Glomerular endothelial cell (primary cell): ENCODE measurements at places on chromosomes 7 and 10. TPM values are rescaled to one million over a fixed set of nuclear protein-coding genes. Genes with fewer than 3 reads are reported as not detected.

RAPGEF5 gene
- total RNA-seq, result 121 and 230 TPM in 2 replicates

MMP21 gene
- 0.53 TPM in 1 of 2 replicates, not detected in the other for total RNA-seq

INSYN2A gene
- 0.12 and 0.53 TPM in 2 replicates for total RNA-seq

TDRD1 gene
- total RNA-seq, result 0.06 TPM in 1 of 2 replicates, not detected in the other

PRF1 gene
- not detected in 2 replicates for total RNA-seq

OPN1SW gene
- total RNA-seq, result not detected in 2 replicates

SPDYE11 gene
- total RNA-seq, result not detected in 2 replicates

MYL10 gene
- not detected in 2 replicates for total RNA-seq

AQP1 gene
- 0.82 and 6.9 TPM in 2 replicates for total RNA-seq

IGF2BP3 gene
- total RNA-seq, result 89.8 and 98.3 TPM in 2 replicates

CUZD1 gene
- 0.35 and 1.4 TPM in 2 replicates for total RNA-seq

CRYGN gene
- not detected in 2 replicates for total RNA-seq

NPSR1 gene
- total RNA-seq, result not detected in 2 replicates

HOXA5 gene
- total RNA-seq, result 23.5 and 34.5 TPM in 2 replicates

ACTL6B gene
- total RNA-seq, result not detected in 2 replicates

ANXA8L1 gene
- 0.06 TPM in 1 of 2 replicates, not detected in the other for total RNA-seq

AFAP1L2 gene
- 3.4 and 8.6 TPM in 2 replicates for total RNA-seq

ADARB2 gene
- 0.23 and 0.39 TPM in 2 replicates for total RNA-seq

PGAM2 gene
- not detected in 2 replicates for total RNA-seq

PDE1C gene
- total RNA-seq, result 1.9 and 2.6 TPM in 2 replicates

SP4 gene
- total RNA-seq, result 5.2 and 5.4 TPM in 2 replicates

KCNIP2 gene
- 0.18 and 0.48 TPM in 2 replicates for total RNA-seq

MCM10 gene
- 2.9 and 13.2 TPM in 2 replicates for total RNA-seq

MNX1 gene
- 0.10 TPM in 1 of 2 replicates, not detected in the other for total RNA-seq

MRC1 gene
- total RNA-seq, result 10.6 and 23.8 TPM in 2 replicates

SVOPL gene
- total RNA-seq, result not detected in 2 replicates

CYP3A7 gene
- not detected in 2 replicates for total RNA-seq

ATP6V0E2 gene
- total RNA-seq, result 29.1 and 39.7 TPM in 2 replicates

PKD2L1 gene
- not detected in 2 replicates for total RNA-seq

BRAT1 gene
- total RNA-seq, result 29.2 and 42.3 TPM in 2 replicates

CYP2C19 gene
- total RNA-seq, result not detected in 2 replicates

BMPER gene
- 1.2 and 2.7 TPM in 2 replicates for total RNA-seq

PRSS37 gene
- not detected in 2 replicates for total RNA-seq

PPP3CB gene
- 22.9 and 31.4 TPM in 2 replicates for total RNA-seq

GHRHR gene
- not detected in 2 replicates for total RNA-seq

GPR146 gene
- total RNA-seq, result 5.4 and 33.5 TPM in 2 replicates

PTPRN2 gene
- total RNA-seq, result 10.0 and 13.0 TPM in 2 replicates

CYP2E1 gene
- 0.64 TPM in 1 of 2 replicates, not detected in the other for total RNA-seq

CHST3 gene
- total RNA-seq, result 8.2 and 10.6 TPM in 2 replicates

MYO1G gene
- not detected in 2 replicates for total RNA-seq

MCM7 gene
- 31.3 and 55.0 TPM in 2 replicates for total RNA-seq

EPHA1 gene
- total RNA-seq, result not detected in 2 replicates

IFIT1B gene
- total RNA-seq, result not detected in 2 replicates

CLIP2 gene
- total RNA-seq, result 58.0 and 73.6 TPM in 2 replicates

KLF14 gene
- total RNA-seq, result not detected in 2 replicates

AKR1C4 gene
- total RNA-seq, result not detected in 2 replicates

DGKI gene
- 1.4 and 6.2 TPM in 2 replicates for total RNA-seq

TACC2 gene
- total RNA-seq, result 39.3 and 39.6 TPM in 2 replicates
